ENCODE measurements at places on chromosomes 7 and 10.

DNA sequence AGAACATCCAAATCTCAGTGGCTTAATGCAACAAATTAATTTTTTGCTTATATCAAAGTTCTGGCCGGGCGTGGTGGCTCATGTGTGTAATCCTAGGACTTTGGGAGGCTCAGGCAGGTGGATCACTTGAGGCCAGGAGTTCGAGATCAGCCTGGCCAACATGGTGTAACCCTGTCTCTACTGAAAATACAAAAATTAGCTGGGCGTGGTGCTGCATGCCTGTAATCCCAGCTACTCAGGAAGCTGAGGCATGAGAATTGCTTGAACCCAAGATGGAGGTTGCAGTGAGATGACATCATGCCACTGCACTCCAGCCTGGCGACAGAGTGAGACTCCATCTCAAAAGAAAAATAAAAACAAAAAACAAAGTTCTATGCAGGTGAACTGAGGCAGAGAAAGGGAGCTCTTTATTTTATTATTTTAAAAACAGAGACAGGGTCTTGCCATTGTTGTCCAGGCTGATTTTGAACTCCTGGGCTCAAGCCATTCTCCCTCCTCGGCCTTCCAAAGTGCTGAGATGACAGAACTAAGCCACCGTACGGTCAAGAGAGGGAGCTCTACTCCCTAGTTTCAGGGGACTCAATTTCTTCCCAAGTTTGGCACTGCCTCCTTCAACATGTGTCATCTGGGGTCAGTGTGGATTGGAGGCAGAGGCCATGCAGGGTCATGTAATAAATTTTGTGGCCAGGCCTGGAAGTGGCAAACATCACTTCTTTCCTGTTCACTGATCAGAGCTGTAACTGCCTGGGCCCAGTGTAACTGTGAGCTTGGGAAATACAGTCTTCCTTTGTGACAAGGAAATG lies 2.4 kb downstream of the ADCK2 start:
- DNase-seq: no peak

GRCh38 chr10:73971636-73972354 lies 26.1 kb upstream of the VCL start:
- no peak for DNase-seq

GRCh38 chr7:120832803-120833202 lies 25.1 kb downstream of the TSPAN12 start:
- DNase-seq: no peak

- no peak for DNase-seq
These were observed 181.8 kb upstream of the MDFIC start for GRCh38 chr7:114740095-114740494.

DNA sequence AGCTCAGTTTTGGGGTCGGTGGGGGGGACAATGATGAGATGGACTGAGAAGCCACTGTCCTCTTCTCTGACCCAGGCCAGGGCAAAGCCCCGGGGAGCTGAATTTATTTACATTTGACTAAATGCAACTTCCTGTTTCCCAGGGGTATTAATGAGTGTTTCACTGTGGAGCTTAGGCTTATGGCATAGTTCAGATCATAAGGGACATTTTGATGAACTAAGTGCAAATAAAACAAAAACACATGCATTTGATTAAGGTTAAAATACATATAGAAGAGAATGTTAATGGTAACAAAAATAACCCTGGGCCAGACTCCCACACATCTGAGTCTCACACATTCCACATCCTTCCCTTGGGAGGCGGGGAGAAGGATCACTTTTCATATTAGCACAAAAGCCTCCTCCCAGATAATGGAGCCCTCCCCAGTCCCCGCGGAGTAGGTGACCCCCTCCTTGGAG lies 320.6 kb downstream of the FRMD4A start:
- no peak for DNase-seq
